ENCODE measurements at places on chromosomes 2 and 18.

DNA sequence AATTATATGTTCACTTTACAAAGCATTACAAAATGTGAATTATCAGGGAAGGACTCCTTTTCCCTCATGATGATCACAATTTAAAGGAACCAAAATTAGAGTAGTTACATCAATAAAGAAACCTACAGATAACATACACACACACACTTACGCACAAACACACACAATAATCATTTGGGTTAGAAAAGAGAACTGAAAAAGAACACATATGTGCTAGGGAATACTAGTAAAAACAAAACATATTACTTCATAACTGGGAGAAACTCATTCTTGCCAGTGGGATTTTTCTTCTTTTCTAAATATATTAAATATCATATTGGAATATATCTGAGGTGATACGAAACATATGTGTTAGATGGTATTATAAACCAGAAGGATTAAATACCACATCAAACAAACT lies 42.3 kb downstream of the FIGN start:
- no peak for DNase-seq

DNA sequence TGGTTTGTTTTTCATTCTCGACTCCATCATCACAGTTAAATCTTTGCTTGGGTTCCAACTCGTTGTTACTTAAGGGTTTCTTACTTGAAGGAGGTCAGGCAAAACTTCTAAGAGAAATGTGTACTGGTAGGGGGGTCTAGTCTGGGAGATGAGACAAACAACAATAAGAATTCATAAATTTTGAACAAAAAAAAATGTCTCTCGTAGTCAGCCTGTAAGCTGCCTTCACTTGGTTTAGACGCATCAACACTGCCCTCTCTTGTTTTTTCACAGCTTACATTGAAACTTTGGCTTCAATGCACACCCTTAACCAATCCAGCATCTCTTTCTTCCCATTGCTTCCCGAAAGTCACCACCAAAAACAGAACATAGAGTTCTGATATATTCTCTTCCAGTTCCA lies 576.4 kb upstream of the PIK3C3 start:
- peak; percentile 23 for DNase-seq

GRCh38 chr18:36826556-36826955 lies 2.2 kb downstream of the TPGS2 start:
- DNase-seq = no peak

DNA sequence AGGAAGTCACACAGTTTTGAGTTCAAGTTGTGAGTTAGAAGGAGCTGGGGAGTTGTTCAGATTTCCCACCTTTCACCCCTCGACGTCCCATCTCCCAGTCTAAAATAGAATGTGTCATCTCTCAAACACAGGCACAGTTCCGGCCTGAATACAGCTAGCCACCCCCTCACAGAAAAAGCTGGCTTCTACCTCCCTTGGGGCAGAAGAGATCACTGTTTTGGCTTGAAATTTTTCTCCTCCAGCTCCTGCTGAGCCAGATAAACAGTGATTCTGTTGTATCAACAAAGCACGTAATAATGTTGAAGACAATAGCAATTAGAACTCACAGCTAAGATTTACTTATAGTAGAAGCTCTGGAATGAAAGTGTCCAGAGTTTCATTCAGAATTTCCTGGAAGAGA lies 74.7 kb downstream of the KIAA2012 start:
- no peak for DNase-seq

DNA sequence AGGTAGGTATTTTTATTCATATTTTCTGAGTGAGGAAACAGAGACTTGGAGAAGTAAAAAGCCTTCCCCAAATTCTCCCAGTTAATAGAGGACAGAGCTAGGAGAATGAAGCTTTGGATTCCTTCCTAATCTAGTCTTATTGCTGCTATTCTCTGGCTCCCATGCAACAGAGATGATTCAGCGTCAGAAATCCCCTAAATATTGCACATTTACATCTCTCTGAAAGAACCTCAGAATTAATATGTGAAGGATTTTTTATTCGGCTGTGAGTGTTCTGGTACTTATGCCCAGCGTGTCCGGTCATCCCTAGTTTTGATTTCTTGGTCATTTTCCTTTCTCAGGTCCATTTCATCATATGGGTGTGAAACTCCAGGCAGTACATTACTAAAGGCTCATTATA lies 91.2 kb upstream of the SESTD1 start:
- no peak for DNase-seq

GRCh38 chr2:990970-991369 lies 40.3 kb downstream of the SNTG2 start:
- DNase-seq = no peak

GRCh38 chr2:50401772-50402653 lies 629.9 kb downstream of the NRXN1 start:
- peak; percentile 58 for DNase-seq

- DNase-seq = no peak
Measured at GRCh38 chr18:77068321-77069312, 64.0 kb downstream of the MBP start.
